Thoracic aorta (tissue), 2 donors: ENCODE measurements at places on chromosomes 4 and X. TPM values are rescaled to one million over a fixed set of nuclear protein-coding genes. Genes with fewer than 3 reads are reported as not detected.

GRCh38 chr4:159428293-159428692, 325.4 kb downstream of the RAPGEF2 start:
- DNase-seq, result no peak

DNA sequence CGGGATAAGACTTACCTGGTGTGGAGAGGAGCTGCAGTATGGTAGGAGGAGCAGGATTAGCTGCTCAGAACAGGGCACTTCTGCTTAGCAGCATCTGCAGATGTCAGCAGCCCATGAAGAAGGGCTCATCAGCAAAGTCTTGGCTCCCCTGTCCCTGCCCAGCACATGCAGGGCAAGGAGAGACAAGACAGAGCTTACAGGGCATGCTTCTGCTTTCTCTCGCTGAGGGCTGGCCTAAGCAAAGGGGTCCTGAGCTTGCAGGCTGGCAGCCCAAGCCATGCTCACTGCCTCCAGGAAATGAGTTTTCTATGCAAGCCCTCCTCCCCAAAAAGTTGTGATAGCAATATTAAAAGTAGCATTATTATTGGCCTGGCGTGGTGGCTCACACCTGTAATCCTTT, 39.5 kb upstream of the TAPT1 start:
- no peak for DNase-seq

- DNase-seq, result no peak
These were observed 691.9 kb downstream of the TECRL start for GRCh38 chr4:63717384-63717783.

DNA sequence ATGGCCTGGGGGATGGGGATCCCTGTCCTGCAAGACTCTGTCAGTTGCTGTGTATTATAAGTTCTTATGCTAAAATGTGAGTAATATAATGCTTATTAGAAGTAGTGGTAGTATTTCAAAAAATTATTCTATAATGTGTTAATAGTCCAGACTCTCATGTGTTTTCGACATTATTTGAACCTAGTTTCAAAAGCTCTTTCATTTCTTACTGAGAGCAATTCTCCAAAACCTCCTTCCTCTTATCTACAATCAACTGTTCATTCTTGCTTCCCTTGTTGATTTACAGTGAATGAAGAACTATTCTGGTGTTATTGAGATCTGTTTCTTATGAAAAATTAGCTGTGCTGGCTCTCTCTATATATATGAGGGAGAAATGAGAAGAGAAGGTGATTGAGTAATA, 32.9 kb upstream of the PTPN13 start:
- no peak for DNase-seq

- DNase-seq, result no peak
These were observed 545 bp downstream of the ABCE1 start for GRCh38 chr4:145098675-145099037.

GRCh38 chr4:108360754-108361445, 192.2 kb upstream of the LEF1 start:
- no peak for DNase-seq

Gene ZNF732
- 0.27 TPM for total RNA-seq

Gene NUDT10
- total RNA-seq, result 0.41 TPM

Gene ATP7A
- total RNA-seq, result 11.8 TPM

Gene ADGRG2
- total RNA-seq, result 3.7 TPM

Gene SCARB2
- 165 TPM for total RNA-seq

Gene DCAF4L1
- total RNA-seq, result not detected

Gene FAM236D
- not detected for total RNA-seq
